ENCODE measurements at places on chromosomes 16 and 17. TPM values are rescaled to one million over a fixed set of nuclear protein-coding genes. Genes with fewer than 3 reads are reported as not detected.

DNA sequence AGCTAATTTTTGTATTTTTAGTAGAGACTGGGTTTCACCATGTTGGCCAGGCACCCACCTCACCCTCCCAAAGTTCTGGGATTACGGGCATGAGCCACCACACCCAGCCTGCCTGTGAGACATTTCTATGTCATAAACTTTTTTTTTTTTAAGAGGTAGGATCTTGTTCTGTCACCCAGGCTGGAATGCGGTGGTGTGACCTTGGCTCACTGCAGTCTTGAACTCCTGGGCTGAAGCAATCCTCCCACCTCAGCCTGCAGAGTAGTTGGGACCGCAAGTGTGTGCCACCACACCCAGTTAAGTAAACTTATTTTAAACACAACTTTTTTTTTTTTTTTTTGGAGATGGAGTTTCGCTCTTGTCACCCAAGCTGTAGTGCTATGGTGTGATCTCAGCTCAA is 47.2 kb downstream of the SCNN1G start:
- no peak for DNase-seq

DNA sequence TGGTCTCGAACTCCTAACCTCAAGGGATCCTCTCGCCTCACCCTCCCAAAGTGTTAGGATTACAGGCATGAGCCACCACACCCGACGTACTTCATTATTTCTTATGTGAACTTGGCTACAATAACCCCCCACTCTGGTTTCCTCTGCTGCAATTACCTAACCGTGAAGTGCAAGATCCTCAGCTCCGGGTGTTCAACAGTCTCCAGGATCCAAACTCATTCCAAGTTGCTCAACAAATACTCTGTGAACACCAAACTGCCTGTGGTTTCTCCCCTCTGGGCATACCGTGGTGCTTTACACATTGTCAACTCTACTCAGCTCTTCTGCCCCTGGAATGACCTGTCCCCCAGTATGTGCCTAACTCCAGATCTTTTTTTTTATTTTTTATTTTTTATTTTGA is 6.8 kb upstream of the SULT1A1 start:
- DNase-seq = no peak

GRCh38 chr17:77697480-77698400 is 260.8 kb upstream of the TNRC6C start:
- DNase-seq = no peak

- no peak for DNase-seq
These were observed 77.2 kb downstream of the CNGB1 start for GRCh38 chr16:57893559-57894389.

- no peak for DNase-seq
These were observed 29.5 kb downstream of the CIITA start for GRCh38 chr16:10906482-10906881.

DNA sequence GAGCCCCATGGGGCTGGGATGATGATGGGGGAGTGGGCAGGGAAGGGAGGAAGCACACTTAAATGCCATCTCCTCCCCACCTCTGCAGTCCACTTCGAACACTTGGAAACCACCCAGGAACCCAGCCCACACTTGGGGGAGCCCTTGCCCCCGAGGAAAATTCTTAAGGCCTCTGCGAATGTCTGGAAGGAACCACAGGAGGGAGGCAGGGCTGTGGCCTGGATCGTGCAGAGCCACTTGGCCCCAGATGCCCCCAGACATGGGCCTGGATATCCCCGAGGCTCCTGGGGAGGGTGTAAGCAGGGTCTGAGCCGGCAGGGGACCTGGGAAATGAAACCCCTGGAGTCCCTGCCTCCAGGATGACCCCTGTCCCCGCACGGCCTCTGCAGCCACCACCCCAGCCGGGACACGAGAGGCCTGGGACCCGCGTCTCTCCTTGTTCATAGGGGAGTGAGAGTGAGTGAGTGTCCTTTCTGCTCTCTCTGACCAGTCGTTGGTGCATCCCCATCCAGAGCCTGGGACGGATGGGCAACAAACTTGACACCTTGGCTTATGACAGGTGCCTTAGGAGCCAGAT is 11.8 kb upstream of the MTSS2 start:
- DNase-seq = no peak

DNA sequence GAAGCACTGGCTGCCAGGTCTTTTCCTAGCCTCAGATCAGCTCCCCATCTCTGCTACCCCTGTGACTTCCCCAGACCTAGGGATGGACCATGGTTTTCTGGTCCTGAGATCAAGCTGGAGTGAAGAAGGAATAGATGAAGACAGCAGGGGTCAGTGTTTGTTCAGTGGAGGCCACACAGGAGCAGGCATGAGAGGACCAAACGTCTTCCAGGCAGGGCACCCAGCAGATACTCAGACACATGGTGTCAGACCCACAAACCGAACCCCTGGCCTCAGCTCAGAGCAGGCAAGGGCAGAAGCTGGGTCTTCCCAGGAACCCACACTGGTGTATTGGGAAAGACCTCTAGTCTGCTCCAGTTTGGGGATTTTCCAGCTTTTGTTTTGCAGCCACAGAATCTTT is 189.7 kb downstream of the IRX5 start:
- DNase-seq = no peak

GRCh38 chr16:51328733-51329132 is 177.7 kb upstream of the SALL1 start:
- DNase-seq = no peak

GRCh38 chr17:50133028-50133768 is 3.2 kb upstream of the SAMD14 start:
- DNase-seq = no peak

DNA sequence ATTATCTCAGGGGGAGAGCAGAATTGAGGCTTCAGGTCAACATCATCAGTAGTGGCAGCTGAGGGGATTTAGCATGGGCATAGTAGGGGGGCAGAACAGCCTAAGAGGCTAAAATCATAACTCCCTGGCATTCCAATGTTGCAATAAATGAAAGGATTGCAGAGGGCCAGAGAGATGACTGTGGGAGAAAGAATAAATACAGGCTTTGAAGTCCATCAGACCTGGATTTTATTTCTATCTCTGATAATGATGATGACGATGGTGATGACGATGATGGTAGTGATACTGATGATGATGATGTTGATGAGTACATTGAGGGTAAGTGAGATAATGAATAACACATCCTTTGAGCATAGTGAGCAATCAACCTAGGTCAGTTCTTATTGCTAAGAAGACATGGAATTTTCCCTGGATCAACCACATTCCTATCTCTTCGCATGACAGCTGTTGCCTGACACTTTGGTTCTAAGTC is 107.4 kb upstream of the CDH11 start:
- DNase-seq = no peak

DNA sequence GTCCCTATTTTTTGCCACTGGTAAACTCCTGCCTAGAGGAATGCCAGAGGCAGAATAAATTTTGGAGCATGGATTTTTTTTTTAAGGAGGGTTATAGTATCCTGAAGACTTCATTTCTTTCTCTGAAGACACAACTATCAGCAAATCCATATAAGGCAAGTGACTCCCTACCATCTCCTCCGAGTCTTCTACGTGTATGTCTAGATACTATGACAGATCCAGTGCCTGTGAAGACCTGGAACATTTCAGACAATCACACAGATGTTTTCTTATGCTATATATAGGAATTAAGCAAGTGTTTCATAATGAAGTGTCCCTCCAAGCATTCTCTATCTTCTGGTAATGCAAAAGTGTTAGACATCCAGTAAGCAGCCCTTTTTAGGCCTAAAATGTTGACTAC is 255.5 kb upstream of the TBX2 start:
- no peak for DNase-seq

DNA sequence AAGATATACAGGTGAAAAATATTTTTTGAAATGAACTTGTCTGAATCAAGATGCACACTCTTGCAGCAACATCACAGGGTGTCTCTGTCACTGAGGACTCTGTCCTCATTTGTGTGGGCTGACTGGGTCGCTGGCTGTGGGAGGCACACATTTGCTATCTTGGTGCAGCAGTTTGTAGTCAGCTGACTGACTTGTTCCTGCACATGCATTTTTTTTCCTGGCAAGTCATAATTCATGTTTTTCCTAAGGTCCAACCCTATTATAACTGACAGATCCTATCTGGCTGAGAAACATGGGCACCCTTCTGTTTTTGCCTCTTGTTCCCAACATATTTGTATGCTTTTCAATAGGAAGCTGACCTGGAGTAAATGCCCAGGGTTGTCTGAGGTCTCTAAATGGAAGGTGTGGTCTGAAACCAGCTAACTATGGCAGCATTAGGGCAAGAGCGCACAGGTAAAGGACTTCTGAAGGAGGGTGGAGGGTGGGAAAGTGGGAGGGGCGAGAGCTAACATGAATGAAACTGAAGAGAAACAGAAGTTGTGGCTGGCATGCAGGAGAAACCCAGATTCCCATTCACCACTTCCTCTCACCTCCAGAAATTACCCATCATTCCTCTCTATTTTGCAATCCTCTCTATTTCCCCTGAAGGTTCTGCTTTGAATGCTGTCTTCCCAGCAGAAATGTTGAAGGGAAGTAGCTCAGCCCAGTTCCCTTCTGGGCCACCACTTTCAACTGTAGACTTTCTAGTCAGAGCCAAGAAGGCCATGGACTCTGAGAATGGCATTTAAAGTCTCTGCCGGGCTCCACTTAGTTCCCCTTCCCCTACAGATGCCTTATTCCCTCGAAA is 166.1 kb downstream of the PRKCA start:
- no peak for DNase-seq

- DNase-seq = no peak
These were observed 1.6 kb downstream of the MAP2K4 start for GRCh38 chr17:12022310-12022709.

DNA sequence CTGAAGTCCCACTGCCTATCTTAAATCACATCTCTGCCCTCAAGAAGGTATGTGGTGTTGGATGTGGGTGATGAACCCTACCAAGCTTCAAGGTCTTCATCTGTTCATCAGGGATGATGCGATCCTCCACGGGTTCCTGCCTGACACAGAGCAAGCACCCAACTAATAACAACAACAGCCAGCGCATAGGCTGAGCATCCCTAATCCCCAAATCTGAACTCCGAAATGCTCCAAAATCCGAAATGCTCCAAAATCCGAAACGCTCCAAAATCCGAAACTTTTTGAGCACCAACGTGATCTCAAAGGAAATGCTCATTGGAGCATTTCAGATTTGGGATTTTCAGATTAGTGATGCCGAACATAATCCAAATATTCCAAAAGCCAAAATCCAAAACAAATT is 238.9 kb upstream of the SDK2 start:
- no peak for DNase-seq

DNA sequence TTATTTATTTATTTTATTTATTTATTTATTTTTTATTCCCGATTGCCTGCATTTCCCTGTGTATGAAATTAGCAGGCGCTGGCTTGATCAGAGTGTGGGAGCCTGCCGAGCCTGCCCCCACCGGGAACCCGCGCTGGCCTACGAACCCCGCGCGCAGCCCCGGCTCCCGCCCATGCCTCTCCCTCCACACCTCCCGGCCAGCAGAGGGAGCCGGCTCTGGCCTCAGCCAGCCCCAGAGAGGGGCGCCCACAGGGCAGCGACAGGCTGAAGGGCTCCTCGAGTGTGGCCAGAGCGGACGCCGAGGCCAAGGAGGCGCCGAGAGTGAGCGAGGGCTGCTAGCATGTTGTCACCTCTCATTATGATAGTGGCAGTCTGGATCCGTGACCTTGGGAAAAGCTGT is 13.0 kb upstream of the RBL2 start:
- DNase-seq = no peak

DNA sequence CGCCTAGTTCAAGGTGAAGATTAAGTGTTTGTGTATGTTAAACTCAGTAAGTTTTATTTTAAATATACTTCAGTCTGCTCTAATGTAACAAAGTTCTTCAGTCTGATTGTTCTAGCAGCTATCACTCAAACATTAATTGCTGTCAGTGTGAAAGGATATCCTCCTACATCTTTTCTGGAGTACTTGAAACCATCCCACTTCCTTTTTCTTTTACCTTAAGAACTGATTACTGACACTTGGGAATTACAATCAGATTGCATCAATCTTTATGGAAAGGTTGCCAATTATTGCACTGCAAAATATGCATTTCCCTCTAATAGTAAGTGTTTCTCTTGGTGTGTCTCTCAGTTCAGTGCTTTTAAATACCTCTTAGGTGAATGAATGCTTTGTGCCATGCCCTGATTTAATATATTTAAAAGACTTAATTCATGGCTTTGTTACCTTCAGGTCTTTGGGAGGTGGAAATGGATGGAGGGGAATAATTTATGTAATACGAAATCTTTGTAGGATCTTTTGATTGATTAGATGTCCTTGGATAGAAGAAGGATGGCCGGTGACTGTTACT is 16.6 kb downstream of the MRTFB start:
- DNase-seq = no peak

The KRT34 gene
- not detected for total RNA-seq

The SMG1 gene
- 113 TPM for total RNA-seq

All from Panc1 (cell line).